ENCODE measurements at places on chromosomes 5 and 9.

- no peak for DNase-seq
Measured at GRCh38 chr9:129336130-129336528, 158.1 kb upstream of the IER5L start.

GRCh38 chr9:36867672-36868471 is 166.2 kb downstream of the PAX5 start:
- no peak for DNase-seq

DNA sequence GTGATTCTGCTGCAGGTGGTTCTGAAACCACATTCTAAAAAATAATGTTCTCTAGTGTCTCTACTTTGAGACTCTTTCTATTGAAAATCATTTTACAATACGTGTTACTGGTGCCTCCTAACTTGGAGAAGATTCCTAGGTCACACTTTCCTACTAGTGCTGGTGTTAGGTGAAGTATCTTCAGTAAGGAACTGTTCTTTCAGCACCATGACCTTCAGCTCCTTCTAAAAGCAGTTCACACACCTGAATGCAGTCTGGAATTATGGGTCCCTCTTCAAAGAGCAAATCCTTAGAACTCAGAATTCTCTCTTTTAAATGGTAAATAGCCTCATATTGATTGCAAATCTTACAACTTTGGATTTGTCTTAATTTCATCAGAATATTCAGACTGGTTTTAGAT is 10.6 kb upstream of the DPYSL3 start:
- no peak for DNase-seq

GRCh38 chr5:169424670-169425378 is 123.9 kb upstream of the SLIT3 start:
- DNase-seq = no peak

DNA sequence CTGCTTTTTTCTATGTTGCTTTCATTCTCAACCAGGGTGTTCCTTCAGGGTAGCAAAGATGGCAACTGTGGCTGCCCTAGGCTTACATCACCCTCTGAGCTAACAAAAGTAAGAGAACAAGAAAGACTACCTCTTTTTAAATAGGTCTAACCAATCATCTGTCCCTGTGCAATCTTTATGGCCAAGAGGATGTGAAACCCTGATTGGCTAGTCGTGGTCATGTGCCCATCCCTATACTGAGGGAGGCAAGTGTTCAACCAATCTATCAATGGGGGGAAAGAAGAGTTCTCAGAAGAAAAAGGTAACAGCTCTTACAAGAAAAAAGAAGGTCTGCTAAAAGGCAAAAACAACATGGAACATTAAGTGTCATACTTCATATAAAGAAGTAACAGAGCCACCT is 11.7 kb upstream of the SNCAIP start:
- no peak for DNase-seq

- no peak for DNase-seq
Measured at GRCh38 chr9:107751567-107752210, 262.1 kb upstream of the KLF4 start.

GRCh38 chr5:157370967-157371366 is 89.0 kb upstream of the NIPAL4 start:
- no peak for DNase-seq

GRCh38 chr9:134049772-134050588 is 17.8 kb downstream of the BRD3 start:
- DNase-seq = no peak

- DNase-seq = no peak
Measured at GRCh38 chr9:120212853-120213200, 367.1 kb downstream of the CDK5RAP2 start.

DNA sequence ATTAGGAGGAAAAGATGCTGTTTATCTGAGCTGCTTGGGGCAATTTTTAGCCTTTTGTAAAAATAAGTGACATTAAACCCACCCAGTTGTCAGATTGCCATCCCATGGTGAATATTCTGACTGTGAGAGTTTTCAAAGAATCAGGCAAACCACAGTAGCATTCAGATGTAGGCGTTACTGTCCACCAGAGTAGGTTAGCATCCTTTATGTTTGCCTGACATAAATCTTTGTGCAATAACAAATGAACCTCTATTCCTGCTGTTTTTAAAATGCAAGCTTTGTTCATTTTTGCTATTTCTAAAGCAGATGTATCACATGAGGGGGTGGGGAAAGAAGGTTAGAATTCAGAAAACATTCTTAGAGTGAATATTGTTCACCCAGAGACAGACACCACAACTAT is 427.8 kb downstream of the CDH9 start:
- no peak for DNase-seq

DNA sequence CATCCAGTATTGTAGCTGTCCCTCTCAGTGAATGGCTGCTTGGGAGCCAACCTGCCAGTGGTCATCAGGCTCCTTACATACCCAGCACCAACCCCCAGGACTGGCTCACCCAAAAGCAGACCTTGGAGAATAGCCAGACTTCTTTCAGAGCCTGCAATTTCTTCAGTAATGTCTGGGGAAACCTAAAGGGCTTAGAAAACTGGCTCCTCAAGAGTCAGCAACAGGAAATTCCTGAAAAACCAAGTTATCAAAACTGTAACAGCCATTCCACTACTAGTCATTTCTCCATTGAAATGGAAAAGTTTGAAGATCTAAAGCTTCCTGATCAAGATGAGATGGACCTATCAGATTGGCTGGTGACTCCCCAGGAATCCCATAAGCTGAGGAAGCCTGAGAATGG is 12.3 kb upstream of the STING1 start:
- no peak for DNase-seq

DNA sequence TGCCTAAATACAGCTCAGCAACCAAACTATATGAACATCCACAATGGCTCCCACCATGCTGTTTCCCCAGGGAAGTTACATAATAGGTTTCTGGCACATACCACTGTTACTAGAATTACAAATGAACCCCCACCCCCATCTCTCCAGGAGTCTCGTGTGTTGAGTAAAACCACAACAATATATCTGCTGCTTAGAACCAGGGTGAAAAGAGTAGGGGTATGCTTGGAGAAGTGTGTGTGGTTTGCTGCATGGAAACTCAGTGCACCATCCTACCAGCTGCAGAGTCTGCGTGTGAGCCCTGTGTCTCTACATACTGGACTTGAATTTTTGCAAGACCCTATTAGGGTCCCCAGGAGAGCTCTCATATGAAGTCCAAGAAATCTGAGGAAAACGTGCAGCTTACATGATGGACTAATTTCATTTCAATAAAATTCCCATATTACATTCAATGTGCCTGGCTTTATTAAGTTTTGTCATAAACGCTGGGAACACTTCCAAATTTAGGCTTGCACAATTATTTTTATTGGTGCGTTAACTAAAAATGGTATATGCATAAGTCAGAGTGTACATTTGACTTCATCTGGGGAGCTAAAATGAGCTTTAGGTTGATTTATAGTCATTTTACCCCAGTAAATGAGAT is 104.5 kb upstream of the NFIB start:
- no peak for DNase-seq

GRCh38 chr5:72587661-72588308 is 80.6 kb upstream of the ZNF366 start:
- DNase-seq = no peak

DNA sequence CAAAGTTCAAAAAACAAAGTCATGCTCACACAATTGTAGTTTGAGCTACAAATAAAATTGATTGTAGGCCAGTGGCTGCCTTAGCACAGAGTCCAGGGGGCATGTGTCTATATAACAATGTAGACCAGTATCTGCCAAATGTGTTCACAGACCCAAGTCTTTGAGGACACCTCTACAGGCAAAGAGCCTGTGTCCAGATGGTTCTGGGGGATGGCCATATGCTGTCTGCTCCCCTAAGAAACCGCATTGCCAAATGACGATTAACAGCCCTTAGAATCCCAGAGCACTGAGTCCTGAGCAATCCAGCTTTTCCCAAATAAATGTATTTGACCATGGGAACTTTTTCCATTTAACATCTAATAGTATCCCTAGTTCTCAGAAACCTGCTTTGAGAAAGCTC is 169.6 kb downstream of the ADCY2 start:
- no peak for DNase-seq

DNA sequence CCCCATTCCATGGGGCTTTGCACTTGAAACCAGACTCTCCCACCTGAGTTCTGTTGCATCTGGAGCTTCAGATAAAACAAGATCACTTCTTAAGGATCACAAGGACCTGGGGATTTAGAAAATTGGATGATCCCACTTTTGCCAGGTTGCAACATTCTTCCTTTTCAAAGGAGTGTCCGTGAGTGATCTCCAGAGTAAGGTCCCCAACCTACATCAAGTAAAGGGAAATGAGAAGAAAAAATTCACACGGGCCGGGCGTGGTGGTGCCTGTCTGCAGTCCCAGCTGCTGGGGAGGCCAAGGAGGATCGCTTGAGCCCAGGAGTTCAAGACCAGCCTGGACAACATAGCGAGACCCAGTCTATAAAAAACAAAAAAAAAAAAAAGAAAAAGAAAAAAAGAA is 41.2 kb upstream of the COL5A1 start:
- no peak for DNase-seq

DNA sequence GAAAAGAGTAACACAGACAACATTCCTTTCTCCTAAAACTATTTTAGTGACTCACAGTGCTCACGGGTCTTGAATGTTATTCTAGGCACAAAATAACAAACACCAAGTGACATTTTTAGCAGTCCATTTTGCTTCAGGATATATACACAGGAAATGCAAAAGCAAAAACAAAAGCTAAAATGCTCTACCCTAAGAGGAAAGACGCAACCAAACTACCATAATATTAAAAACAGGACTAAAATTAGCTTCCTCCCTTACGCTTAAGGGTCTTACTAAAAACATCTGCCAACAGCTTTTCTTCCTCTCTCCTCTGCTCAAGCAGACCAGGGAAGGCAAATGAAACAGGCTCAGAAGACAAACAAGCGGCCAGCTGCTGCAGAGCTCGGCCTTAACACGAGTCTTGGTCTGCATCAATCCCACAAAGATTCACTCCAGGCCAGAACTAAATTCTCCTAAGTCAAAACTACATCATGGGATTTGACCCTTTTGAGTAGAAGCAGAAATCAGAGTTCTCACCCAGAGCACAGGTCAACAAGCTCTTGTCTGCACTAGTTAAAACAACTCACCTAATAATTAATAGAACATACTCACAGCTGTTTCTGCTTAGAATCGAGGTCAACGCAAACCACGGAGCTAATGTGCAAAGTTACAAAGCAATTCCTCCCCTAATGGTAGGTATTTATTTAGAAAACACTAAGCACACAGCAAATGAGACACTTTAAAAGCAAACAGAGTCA is 62.3 kb downstream of the RAPGEF1 start:
- no peak for DNase-seq

GRCh38 chr5:95327211-95327610 is 42.3 kb upstream of the MCTP1 start:
- no peak for DNase-seq

GRCh38 chr5:171647043-171647903 is 138.3 kb upstream of the SMIM23 start:
- no peak for DNase-seq

DNA sequence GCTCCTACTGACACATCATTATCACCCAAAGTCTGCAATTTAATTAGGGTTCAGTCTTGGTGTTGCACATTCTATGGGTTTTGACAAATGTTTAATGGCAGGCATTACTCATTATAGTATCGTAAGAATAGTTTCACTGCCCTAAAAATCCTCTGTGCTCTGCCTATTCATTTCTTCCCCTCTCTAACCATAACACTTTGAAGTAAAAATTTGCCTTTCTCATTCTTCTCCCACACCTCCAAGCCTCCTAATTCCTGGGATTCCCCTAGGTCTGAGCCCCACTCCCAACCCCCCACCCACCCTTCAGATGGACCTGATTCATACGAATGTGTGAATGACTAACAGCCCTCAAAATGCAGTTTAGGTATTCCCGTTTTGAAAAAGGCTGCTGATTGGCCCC is 18.4 kb downstream of the ENC1 start:
- no peak for DNase-seq

GRCh38 chr5:140345919-140346347 is 470 bp downstream of the HBEGF start:
- peak; percentile 55 for DNase-seq

- no peak for DNase-seq
Measured at GRCh38 chr5:5342784-5343183, 79.7 kb upstream of the ICE1 start.

- no peak for DNase-seq
Measured at GRCh38 chr5:128885649-128886255, 79.5 kb upstream of the SLC27A6 start.

DNA sequence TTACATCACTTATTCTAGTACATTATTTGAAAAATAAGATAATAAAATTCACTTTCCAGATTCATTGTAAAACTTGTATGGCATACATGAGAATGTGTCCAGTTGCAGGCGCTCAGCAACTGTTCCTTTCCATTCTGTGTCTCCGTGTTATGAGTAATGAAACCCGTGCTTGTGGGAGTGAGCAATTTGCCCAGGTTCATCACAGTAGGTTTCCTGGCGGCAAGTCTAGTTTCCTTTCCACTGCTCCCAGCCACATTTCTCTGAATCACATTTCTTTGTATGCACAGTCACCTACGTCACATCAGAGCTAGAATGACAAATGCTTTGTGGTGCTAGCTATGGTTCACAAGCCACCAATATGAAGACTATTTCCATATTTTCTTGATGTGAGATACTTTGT is 39.9 kb downstream of the MOCS2 start:
- DNase-seq = no peak

GRCh38 chr5:100161868-100162267 is 373.3 kb upstream of the FAM174A start:
- DNase-seq = no peak

DNA sequence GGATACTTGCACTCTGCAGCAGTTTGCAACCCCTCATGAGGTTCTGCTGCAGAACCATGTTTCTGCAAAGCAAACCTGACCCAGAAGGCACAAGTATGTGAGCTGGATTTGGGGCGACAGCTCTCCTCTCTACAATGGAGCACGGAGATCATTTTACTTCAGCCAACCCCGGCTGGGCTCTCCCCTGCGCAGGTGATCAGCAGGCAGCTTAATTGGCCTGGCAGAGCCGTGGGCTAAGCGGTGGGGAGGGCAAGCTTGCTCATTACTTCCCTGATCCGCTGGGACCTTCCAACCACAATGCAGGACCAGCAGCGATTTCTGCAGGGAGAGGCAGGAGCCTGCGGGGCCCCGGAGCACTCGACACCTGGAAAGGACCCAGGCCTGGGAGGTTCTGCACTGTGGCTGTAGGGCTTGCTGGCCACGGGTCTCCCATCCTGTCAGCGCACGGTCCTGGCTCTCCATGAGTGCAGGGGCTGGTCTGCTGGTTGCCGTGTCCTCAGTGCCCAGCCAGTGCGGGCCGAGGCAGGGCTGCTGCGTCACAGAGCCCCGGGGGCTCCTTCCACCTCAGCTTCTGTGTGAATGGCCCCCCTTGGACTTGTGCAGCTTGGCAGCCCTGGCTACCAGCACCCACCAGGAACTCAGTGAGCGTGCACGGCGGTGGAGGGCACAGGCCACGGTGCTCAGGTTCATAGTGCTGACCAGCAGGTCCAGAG is 51.8 kb upstream of the RAPGEF1 start:
- no peak for DNase-seq

GRCh38 chr5:17317473-17317872 is 100.0 kb downstream of the BASP1 start:
- DNase-seq = no peak

Data from GOT3 (cell line).